HT1080 (cell line): ENCODE measurements at places on chromosomes 2 and 18. TPM values are rescaled to one million over a fixed set of nuclear protein-coding genes. Genes with fewer than 3 reads are reported as not detected.
A peak's percentile ranks its signal among the peaks of the same experiment; 100 is the strongest.

GRCh38 chr2:238914648-238915015 lies 66.7 kb downstream of the TWIST2 start:
- peak; percentile 65 for DNase-seq

DNA sequence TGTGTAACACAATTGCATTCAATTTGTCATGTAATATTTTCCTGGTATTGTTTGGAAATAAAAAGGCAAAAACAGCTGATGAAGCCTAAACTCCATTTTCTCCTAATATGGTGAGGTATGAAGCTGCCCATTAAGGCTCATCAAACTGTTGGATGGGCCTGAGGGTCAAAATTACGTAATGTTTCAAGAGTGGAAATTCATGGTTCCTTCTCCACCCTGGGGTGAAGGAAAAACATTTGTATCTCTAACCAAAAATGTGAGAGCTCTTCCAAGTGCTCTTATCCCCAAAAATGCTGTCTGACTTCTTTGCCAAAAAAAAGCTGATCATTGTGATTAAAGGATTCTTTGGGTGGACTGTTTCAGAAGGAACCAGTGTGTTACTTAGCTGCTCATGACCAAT lies 91.8 kb downstream of the ARHGAP28 start:
- DNase-seq, result no peak

DNA sequence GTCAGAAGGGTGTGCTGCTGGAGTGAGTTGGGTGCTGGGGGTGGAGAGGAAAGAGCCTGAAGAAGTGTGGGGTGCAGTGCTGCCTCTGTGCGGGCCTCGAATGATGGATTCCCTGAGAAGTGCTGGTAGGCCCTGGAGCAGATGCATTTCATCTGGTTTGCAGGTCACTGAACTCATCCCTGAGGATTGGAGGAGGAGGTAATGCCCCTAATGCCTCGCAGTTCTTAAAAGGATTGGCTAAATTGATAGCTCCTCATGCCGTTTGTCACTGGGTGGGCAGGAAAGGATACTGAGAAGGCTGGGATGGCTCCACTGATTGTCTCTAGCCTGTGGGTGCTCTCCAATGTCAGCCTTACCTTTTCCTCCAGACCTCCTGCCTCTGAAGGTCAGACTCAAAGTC lies 74.1 kb downstream of the CTIF start:
- DNase-seq, result no peak

DNA sequence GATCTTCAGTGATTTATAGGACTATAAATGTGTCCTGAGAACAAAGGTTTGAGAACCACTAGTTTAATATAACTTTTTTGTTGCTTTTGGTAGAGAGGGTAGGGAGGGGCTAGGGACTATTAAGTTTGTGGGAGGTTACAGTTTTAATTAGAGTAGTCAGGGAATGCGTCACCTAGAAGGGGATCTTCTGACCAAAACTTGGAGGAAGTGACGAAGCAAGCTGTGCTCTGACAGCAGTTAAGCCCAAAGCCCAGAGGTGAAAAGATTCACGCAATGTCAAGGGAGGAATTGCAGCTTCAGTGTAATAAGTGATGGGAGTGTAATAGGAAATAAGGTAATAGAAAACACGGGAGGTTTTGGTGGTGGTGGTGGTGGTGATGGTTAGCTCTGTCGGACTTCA lies 8.1 kb downstream of the TDRD15 start:
- peak; percentile 6 for DNase-seq

DNA sequence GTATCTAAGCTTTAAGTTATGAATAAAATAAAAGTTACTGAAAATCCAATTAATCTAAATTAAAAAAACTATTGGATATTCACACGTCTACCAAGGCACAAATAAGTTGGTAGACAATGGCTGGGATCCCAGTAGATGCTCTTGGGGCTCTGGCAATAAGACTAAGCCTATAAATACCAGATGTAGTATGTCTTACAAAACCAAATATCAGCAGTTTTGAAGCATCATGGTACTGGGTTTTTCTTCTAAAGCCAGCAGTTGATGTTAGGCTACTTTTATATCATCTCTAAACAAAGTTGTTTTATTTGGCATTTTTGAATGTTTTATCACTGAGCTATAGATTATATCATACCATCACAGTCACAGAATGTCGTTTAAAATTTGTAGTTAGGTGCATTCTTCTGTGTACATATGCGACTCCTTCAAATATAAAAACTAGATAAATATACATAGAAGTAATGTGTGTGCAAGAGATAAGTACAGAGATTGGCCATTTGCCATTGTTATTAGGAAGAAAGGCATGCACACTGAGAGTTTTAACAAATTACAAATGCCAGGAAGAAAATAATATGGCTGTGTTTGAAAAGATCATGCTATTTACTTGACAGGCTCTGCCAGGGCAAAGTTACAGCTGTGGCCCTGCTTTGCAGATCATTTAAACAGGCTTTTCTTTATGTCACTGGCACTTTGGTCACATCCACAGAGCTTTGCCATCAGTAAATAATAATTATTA lies 21.6 kb upstream of the TMEM17 start:
- DNase-seq, result no peak

DNA sequence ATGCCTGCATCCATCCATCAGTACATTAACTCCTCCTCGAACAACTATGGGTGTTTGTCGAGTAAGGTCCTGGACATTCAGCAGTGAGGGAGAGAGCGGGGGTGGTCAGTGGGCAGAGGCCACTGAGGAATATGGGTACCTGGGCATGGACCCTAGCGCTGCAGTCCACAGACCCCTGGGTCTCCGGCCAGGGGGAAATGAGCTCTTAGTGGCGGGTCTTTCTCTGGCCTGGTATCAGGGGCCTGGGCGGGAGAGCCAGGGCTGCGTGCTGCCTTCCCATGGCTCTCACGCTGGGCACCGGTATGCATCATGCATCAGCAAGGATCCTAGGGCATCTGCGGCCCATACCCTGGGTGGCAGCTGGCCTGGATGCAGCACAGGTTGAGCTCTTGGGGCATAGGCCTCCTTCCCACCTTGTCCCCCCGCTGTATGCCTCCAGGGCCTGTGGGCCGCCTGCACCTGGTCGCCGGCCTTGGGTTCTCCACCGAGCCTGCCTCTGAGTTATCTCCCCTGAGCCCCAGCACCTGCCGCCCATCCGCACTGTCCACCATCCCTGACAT lies 1.3 kb upstream of the MOCOS start:
- DNase-seq, result no peak

- no peak for DNase-seq
Observed at GRCh38 chr2:23495661-23496114, 110.7 kb downstream of the KLHL29 start.

- no peak for DNase-seq
Observed at GRCh38 chr2:101476605-101477208, 1.8 kb upstream of the RFX8 start.

DNA sequence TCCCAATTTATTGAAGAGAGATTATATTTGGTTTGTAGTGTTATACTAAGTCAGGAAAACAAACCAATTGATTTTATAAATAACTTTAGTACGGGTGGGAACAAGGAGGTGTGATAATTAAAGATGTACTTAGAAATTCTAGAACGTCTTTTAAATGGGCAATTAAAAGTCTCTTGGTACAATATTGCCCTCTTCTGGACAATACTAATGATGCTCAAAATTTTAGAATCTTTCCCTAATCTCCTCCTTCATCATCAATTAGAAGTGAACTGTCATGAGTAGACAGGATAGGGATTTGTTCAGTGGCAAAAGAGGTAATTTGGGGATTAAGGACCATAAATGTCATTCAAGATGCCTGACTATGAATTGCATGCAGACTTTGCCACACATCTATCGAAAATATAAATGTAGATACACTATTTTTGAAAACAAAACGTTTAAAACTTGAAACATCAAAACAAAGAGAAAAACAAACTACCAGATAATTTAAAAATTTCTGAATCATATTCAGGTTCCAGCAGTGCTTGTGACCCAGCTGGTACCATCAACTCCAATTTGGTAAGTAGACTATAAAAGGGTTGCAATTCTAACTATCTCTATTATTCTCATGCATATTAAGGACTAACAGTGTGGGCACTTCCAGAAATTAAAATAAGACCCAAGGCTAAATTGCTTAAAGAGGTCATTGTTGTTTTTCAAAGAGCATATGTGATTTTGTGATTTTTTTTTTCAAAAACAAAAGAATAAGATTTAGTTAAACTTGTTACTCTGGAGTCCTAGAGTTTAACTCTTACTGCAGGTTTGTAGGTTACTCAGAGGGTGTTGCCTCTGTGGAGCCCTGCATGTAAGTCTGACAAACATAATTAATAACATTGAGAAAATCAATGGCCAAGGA lies 123.5 kb downstream of the LAMA3 start:
- peak; percentile 44 for DNase-seq

DNA sequence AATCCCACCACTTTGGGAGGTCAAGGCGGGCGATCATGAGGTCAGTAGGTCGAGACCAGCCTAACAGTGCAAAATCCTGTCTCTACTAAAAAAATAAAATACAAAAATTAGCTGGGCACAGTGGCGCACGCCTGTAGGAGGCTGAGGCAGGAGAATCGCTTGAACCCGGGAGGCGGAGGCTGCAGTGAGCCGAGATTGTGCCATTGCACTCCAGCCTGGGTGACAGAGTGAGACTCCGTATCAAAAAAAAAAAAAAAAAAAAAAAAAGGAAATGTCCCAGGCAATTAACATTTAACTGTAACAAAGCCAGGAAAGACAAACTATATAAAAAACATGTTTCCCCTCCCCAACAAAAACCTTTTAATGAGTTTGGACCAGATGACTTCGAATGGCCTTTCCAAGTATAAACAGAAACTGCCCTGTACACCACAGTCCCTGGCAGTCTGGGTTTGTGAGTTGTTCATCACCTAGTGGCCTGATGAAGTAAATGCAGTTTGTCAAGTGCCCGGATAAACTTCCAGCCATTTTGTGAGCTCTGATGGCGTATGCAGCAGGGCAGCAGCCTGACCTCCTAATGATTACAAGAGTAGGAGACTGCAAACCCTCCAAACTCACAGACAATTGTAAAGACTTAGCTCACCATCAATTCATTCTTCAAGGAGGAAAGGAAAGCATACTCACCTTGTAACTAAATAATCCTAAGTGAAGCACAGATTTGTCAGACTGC lies 16.6 kb upstream of the PCBP1 start:
- peak; percentile 84 for DNase-seq

DNA sequence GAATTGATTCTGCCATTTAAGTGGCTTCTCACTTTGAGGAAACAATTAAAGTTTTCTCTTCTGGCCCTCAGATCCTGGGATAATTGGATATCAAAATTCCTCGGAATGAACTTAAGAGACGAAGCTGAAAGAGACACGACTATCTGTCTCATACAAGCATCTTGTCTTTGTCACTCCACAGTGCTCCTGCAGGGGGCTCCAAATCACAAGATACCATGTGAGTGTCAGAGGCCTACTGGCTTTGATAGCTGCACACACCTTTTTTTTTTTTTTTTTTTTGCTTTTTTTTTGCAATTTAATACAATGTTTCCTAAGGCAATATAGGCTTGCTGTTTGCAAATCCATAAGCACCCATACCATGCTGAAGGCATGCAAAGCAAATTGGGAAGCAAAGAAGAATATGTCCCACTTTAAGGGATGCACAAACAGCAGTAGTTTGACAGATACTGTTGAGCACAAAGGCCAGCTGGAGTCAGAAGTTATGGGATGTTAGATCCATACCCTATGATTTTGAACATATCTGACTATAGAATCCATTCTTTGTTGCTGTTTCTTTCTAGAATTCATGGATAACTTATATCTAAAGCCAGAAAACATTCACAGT lies 109.0 kb upstream of the CBLN2 start:
- DNase-seq, result peak; percentile 16

GRCh38 chr2:36079793-36080192 lies 275.8 kb upstream of the CRIM1 start:
- no peak for DNase-seq

DNA sequence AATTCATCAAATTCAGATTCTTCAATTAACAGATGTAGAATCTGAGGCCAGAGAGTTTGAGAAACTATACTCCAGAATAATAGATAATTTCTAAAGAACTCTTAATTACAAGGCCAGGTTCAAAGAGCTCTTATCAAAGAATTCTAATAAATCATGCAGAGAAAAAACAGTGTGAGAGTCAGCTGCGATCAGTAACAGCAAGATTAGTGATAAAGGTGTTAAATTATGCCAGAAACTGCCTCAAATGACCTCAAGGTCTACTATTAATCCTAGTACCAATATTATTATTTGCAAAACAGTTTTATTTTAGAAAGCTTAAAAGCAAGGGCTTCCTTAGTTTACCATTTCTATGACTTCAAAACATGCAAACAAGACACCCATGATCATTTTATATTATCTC lies 215.3 kb downstream of the GCA start:
- no peak for DNase-seq

DNA sequence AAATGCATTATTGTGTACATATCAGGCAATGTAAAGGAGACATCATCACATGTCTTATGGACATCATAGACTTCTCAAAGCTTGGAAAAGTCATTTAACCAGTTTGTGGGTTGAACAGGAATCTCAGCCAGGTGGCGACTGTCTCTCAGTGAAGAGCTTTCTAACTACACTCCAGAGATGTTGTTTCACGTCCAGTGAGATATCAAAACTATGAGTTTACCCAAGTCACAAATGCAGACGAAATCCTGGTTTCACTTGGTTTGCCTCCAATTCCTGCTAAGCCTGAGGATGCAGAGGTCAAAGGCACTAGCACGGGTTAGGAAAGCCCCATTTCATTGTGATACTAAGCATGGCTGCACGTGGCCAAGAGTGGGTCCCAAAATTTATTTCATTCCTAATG lies 384.5 kb upstream of the MEIS1 start:
- DNase-seq, result no peak

GRCh38 chr2:213101692-213102460 lies 49.5 kb downstream of the IKZF2 start:
- DNase-seq, result no peak

DNA sequence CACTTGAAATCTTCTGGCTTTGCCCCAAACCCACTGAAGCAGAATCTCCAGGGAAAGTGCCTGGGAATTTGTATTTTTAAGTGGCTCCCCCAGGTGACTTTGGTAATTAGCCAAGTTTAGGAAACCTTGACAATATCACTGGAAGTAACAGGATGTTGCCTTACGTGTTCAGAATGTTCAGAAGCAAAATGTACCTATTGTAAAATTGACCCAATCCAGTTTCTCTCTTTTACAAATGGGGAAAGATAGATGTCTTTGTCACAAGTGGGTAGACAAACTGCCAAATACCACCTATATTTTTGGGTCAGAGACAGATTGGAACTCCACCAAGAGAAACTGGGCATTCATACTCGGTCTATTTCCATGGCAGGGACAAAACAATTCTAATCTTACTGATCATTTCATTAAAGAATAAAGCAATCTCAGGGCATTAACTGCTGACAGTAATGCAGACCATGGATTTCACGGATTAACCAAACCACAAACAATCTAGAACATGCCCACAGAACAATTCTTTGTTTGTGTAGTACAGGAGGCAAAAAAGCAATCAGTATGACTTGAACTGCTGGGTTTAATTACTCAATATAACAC lies 255.8 kb downstream of the ERBB4 start:
- DNase-seq, result no peak

DNA sequence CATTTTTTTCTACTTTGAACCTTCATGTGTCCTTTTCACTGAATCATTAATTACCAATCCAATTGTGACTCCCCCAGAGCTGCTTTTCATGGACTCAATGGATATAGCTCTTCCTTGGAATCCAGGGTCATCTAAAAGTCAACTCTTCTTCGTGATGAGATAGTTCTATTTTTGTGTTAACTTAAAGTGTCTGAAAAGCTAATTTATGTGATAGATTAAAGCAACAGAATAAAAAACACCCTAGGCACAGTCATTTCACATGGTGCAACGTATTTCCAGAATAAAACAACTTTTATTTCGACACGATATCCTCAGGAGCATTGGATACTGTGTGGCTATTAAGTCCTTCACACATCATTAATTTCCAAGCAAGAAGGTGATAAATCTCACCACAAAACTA lies 250.6 kb upstream of the SPHKAP start:
- DNase-seq, result no peak

SIGLEC15 gene
- 7.5 and 9.1 TPM in 2 replicates for total RNA-seq

GNLY gene
- not detected in 2 replicates for total RNA-seq

POU3F3 gene
- not detected in 2 replicates for total RNA-seq
